ENCODE measurements at places on chromosomes 4 and X.

GRCh38 chr4:88158038-88158488, 376 bp downstream of the ABCG2 start:
- no peak for DNase-seq
- no peak overlapping the region for H3K27ac ChIP-seq
- peaks cover 10% of the 10 kb centered on the region for H3K4me1 ChIP-seq
- no peaks in the 10 kb centered on the region for H3K36me3 ChIP-seq

DNA sequence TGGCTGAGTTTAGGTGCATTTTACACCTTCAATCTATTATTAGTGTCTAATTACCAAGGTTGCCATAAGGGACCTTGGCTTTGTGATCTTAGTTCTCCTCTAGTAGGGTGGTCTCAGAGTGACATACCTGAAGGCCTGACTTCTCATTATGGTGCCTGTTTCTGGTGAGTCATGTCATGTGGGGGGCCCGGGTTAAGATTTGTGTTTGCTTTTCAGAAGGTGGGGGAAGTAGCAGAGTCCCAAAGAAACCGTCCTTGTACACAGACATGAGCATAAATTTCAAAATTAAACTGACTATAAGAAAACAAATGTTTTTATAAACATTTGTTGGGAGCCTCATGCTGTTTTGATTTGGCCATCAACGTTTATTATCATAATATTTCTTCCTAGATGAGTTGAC, 74.5 kb downstream of the HHIP start:
- H3K27me3 ChIP-seq: no peaks in the 10 kb centered on the region
- no peak overlapping the region for H3K4me3 ChIP-seq
- H3K36me3 ChIP-seq: no peaks in the 10 kb centered on the region
- no peak for DNase-seq
- H3K4me1 ChIP-seq: no peaks in the 10 kb centered on the region
- no peak overlapping the region for H3K27ac ChIP-seq

DNA sequence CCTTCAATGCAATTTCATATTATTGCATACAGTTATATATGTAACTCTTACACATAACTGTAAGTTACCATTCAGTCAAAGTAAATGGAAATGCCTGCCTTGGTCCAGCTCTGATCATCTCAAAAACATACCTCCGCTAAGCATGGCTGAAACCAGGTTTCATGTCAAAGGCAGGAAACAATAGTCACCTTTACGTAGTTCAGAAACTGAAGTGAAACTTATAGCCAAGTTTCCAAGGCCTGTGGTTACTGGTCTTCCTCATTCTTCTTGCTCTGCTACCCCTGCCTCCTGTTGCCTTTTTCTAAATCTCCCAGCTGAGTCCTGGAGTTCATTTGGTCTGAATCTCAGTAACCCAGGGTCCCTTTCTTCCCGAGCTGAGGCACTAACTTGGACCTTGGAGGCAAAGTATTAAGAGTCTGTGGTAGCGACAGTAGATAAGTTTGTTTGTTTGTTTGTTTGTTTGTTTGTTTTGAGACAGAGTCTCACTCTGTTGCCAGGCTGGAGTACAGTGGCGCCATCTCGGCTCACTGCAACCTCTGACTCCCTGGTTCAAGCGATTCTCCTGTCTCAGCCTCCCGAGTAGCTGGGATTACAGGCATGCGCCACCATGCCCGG, 30.8 kb downstream of the DAPP1 start:
- H3K4me1 ChIP-seq: peaks cover 35% of the 10 kb centered on the region
- H3K27ac ChIP-seq: peak overlapping the region; percentile 68
- H3K4me3 ChIP-seq: peak overlapping the region; percentile 15
- no peaks in the 10 kb centered on the region for H3K27me3 ChIP-seq
- peaks cover 1% of the 10 kb centered on the region for H3K36me3 ChIP-seq

DNA sequence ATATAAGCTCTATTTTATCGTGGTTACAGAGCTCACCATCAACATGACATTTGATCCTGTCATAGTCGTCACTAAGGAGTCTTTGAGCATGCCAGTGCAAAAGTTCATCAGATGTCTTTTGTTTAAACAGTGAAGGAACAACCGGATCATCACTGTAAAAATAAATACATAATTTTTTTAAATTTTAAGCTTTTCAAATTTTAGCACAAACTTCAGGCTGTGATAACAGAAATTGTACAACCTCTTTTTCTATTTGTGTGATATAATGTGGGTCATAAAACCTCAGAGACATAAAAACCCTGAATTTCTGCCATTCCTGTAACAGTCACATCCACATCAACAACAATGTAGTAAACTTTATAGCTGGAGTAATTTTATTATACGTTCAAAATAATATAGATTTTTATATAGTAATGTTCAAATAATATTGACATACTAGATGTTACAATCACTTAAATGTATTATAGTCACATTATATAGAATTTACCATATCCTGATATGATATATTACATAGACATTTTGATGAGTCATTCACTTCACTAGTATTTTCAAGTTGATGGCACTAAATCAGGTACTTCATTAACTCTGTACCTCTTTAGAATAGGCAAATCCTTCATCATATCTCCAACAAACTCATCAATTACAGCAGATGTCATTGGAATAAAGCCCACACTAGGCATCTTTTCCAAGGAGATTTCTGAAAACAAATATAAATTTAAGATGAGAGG, 47.7 kb downstream of the DDX60L start:
- H3K4me3 ChIP-seq: no peak overlapping the region
- H3K4me1 ChIP-seq: no peaks in the 10 kb centered on the region
- no peak overlapping the region for H3K27ac ChIP-seq

GRCh38 chr4:14168919-14169318, 541.4 kb upstream of the BOD1L1 start:
- no peak overlapping the region for H3K27ac ChIP-seq
- H3K36me3 ChIP-seq: no peaks in the 10 kb centered on the region
- no peak for DNase-seq
- H3K27me3 ChIP-seq: no peaks in the 10 kb centered on the region
- H3K4me3 ChIP-seq: no peak overlapping the region
- no peaks in the 10 kb centered on the region for H3K4me1 ChIP-seq
